Stimulated activated CD4-positive, alpha-beta T cell treated with anti-CD3 and anti-CD28 coated beads, TNF-alpha, amount 100 ng/mL, for 24 hours (primary cell): ENCODE measurements at places on chromosomes 5 and 9.

- DNase-seq = peak; percentile 19
Measured at GRCh38 chr5:146751781-146752401, 126.7 kb downstream of the PPP2R2B start.

DNA sequence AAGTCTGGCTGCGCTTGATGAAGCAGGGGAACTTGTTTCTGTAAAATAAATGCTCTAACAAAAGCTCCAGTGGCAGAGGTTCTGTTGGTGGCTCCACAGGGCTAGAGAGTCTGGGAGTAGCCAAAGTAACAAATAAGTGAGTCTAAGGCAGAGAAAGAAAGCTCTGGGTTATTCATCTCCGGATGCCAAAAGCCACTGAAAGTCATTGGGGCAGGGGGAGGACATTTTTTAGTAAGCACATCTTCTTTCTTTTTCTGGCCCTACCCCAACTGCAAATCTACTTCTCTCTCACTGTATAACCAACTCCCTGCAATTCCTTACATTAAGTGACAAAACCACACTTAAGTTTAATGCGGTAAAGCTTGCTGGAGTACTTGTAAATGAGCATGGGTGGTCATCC, 141.6 kb downstream of the INSYN2B start:
- DNase-seq = no peak

DNA sequence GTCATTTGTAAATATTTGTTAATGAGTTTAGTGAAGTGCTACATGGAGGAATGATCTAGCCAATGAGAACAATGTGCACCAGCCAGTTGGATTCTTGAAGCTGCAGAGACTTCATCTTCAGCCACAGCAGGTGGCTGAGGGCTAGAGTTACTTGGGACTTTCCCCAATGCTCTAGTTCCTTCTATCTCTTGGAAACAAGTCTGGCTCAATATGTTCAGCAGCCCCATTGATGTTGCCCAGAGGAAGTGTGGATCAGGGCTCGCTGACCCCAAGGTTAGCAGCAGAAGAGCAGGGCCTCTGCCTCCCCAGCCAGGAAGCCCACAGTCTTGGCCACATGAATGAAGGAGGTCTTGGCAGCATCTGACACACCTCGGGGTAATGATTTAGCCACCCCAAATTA, 117.5 kb downstream of the SLC1A3 start:
- DNase-seq = no peak

DNA sequence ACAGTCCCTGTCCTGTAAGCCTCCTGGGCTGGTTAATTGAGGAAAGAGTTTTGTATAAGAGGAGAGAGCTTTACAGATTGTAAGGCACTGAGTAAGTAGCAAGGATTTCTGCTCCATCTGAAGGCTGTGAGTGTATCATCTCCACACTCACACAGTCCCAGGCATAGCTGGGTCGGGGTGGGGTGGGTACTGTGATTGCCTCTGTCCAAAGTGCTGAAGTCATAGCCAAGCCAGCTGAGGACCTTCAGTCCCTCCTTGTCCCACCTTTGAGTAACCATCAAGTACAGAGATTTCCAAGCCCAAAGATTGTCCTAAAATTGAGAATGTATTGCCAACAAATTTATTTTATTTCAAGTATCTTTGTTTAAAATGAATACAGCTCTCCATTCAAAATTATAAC, 5.5 kb upstream of the DNAJB5 start:
- DNase-seq = no peak

DNA sequence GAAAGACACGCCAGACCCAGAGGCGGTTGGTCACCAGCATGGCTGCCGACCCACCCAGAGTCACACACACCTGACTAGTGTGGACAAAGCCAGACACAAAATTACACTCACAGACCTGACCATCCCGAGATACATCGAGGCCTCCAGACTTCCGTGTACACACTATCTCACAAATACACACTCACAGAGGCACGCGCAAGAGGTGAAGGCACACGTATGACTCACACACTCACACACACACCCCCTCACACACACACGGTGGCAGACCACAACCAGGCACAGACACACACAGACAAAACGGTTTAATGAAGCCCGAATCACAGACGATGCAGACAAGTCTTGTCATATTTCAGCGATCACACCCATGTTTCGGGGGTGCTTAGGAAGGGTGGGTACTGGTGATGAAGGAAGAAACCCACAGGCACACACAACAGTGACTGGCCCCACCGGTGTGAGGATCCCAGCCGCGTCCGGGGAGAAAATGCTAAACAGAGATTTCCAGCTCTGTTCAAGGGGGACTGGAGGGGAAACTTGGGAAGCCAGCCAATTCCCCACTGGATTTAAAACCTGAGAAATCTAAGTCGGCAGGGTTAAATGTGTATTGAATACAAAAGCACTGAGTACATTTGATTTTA, 51.3 kb downstream of the CRB2 start:
- no peak for DNase-seq

GRCh38 chr9:1536522-1537170, 478.5 kb upstream of the SMARCA2 start:
- DNase-seq = no peak

GRCh38 chr9:4137234-4137633, 162.6 kb downstream of the GLIS3 start:
- DNase-seq = no peak

DNA sequence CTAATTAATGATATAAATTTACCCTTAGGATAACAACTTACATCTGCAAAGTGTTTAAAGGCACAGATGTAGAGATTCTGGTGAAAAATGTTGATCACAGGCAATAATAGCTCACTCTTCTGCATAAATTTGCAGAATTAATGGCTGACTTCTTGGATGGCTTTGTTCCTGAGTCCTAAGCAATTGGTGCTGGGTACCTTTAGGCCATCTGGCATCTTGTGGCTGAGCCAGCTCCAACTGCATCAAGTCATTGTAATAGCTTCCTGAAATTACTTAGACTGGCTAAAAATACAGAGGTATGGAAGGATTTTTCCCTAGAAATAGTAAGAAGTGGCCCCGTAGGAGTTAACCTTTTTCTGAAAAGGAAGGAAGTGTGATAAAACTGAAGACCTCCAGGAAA, 118.3 kb upstream of the MINAR2 start:
- no peak for DNase-seq

- DNase-seq = no peak
Measured at GRCh38 chr5:1657161-1657741, 133.5 kb upstream of the LPCAT1 start.

- no peak for DNase-seq
Measured at GRCh38 chr5:143154510-143155370, 248.7 kb downstream of the NR3C1 start.

DNA sequence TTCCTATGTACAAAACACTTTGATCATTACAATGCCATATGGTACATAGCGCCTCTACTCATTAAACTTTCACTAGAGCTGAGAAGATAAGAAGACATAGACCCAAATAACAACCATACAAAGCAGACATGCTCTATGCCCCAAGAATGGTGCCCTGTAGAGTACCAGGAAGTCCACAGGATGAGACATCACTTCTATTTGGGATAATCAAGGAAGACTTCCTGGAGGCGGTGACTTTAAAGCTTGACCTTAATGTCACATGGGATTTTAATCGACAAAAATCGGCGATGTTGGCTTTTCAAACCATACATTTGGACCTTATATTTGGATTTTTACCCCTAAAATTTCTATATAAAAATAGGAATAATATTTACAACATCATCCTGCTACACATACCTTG, 224.3 kb upstream of the MAP3K1 start:
- DNase-seq = no peak

- no peak for DNase-seq
Measured at GRCh38 chr5:55030220-55030619, 6.2 kb downstream of the GZMK start.

DNA sequence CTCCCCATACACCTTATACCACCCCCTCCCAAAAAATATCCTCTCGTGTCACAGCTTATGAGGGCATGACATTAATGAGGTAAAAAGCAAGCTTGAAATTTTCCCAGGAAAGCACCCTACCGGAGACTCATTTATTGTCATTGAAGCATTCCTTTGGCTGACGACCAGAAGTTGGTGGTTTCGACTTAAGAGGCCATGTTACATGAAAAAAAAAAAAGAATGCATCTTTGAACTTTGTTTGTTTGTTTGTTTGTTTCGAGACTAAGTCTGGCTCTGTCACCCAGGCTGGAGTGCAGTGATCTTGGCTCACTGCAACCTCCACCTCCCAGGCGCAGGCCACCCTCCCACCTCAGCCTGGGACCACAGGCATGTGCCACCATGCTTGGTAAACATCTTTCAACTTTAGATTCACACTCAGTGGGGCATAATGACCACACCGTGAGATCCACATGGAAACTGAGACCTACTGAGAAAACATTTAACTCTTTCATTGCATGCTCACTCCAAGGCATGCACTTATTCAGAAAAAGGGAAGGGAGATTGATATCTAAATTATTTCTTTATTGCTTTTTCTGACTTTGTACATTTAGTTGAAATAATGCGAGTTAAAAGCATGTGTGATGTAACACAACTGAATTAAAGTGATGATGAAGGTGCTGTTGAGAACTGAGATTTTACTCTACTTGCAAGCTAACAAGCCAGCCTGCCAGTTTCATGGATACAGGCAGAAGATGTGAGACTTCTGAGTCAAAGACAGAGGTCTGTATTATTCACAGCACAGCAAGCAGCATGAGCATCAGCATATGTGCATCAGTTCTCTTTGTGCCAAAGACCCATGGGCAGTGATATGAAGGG, 5.1 kb upstream of the RAB14 start:
- no peak for DNase-seq

DNA sequence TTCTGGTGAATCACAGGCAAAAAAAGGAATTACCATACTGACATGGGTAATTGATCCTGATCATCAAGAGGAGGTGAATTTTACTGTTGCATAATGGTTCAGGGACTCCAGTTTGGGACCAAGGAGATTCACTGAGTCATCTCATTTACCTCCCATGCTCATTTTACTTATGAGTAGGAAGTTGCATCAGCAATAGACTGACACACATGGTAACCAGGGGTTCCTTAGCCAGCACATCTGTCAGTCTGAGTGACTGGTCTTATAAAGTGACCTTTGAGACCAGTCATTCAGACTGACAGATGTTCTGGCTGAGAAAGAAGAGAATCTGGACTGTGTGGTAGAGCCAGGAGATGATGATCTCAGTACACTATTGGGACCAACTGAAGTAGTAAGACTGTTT, 384.6 kb upstream of the CD180 start:
- no peak for DNase-seq

DNA sequence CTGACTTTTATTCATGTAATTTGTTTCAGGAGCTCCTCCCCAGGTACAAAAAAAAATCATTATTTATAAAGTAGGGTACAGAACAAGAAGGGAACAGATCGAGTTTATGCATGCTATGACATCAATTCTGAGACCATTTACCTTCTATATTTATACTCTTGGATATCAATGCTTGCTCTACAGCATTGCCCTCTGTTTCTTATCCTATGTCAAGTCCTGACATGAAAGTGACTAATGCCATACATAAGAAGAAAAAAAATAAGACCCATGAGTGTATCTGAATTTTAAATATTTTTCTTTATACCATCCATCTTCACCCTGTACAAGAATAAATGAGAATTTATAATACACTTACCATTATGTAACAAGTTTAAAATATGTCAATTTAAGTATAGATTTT, 2016.3 kb upstream of the CDH9 start:
- DNase-seq = no peak

DNA sequence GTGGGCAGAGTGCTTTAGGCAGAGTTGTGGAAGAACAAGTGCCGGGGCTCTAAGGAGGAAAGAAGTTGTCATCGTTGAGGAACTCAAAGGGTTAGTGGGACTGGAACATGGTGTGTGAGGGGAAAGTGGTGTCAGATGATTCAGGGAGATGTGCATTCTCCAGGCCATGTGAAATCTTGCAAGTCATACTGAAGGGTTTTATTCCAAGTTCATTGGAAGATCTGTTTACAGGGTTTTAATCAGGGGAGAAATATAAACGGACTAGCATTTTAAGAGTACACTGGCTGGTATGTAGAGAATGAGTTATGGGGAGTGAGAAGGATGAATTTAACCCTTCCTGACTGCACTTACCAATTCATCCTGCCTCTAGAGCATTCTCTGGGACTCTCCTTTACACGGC, 49.3 kb downstream of the NR2F1 start:
- no peak for DNase-seq

DNA sequence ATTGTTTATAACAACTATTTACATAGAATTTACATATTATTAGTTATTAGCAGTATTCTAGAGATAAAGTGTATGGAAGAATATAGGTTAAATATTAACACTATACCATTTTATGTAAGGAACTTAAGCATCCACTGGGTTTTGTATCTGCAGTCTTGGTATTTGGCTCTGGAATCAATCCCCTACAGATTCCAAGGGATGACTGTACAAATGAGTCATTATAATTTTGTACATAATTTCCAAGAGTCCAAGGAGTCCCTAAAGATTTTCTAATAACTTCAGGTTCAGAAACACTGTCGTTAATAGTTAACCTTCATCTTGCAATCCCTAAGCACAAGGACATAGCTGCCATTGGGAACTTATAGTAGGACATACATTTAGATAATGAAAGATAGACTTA, 254.8 kb upstream of the PDE4D start:
- DNase-seq = no peak
